ENCODE measurements at places on chromosomes 6 and 20.

- DNase-seq = no peak
These were observed 83.0 kb downstream of the HFE start for GRCh38 chr6:26170181-26170580.

DNA sequence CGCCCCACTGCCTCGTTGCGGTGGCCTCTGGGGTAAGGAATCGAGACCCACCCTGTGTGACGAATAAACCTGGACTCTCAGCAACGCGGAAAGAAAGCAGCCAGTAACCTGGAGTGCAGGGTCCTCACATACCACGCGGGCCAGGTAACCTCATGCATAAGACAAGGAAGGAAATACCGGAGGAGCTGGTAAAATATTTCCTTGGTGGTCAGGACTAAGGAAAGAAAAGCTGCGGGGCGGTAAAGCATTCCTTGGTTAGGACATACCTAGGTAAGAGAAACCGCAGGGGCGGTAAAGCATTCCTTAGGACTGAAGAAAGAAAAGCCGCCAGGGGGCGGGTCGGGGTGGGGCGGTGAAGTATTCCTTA is 80.7 kb downstream of the SYTL3 start:
- DNase-seq = no peak

GRCh38 chr6:5896476-5897200 is 110.1 kb downstream of the NRN1 start:
- DNase-seq = no peak

GRCh38 chr6:107333491-107333890 is 125.9 kb downstream of the PDSS2 start:
- no peak for DNase-seq

- peak; percentile 68 for DNase-seq
These were observed 1.5 kb upstream of the GGT7 start for GRCh38 chr20:34874094-34874654.

GRCh38 chr20:57483287-57484050 is 41.5 kb downstream of the CTCFL start:
- no peak for DNase-seq

- DNase-seq = no peak
These were observed 75.2 kb upstream of the ARID1B start for GRCh38 chr6:156701966-156702365.

Data from activated T-cell treated with anti-CD3 and anti-CD28 coated beads, Interleukin-2, amount 50 U/mL, for 72 hours (primary cell).